ENCODE measurements at places on chromosomes 13 and 19.

GRCh38 chr19:8261347-8261746 is 46.8 kb downstream of the CD320 start:
- no peak for DNase-seq

DNA sequence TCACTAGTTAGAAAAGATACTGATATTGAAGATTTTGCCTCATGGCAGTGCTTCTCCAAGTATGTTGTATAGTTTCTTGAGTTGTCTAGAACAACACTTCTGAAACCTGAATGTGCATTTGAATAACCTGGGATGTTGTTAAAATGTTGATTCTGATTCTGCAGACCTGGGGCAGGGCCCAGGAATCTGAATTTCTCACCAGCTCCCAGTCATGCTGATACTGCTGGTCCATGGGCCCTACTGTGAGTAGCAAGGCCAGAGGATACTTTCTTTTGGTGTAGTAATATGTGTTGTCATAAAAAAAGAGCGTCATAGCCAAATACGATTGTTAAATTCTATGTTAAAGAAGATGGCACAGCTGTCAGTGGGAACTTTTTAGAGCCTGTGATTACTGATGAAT is 41.6 kb upstream of the C1QTNF9 start:
- no peak for DNase-seq

DNA sequence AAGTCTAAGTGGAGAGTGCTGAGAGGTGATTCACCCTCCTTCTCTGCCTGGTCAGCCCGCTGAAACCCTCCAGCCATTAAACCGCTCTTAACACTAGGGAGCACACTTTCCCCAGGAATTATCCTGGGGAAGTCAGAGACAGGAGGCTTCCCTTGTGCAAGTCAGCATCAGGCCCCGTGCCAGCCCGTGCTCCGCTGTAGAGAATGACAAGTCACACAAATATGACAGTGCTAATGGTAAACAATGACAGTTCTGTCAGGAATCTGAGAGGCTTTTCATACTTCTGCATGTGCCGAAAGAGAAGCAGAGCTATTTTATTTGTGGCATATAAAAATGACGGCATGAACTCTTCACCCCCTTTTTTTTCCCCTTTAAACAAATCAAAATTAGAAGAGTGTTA is 816.9 kb upstream of the SLC10A2 start:
- no peak for DNase-seq

- no peak for DNase-seq
Observed at GRCh38 chr19:39951686-39952085, 17.3 kb upstream of the FCGBP start.

DNA sequence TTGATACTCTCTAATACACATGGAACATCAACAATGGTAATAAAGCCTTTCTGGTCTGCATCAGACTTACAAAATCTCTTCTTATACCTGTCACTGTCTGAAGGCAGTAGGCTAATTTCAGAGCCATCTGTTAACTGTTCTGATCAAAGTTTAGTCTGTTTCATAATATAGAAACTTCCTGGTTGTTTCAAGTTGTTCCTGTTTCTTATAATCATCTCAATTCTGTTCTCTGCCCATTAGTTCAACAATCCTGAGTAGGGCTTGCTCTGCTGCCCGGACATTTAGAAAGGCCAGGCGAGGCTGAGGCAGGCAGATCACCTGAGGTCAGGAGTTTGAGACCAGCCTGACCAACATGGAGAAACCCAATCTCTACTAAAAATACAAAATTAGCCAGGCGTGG is 5.4 kb upstream of the ZSCAN5A start:
- no peak for DNase-seq

DNA sequence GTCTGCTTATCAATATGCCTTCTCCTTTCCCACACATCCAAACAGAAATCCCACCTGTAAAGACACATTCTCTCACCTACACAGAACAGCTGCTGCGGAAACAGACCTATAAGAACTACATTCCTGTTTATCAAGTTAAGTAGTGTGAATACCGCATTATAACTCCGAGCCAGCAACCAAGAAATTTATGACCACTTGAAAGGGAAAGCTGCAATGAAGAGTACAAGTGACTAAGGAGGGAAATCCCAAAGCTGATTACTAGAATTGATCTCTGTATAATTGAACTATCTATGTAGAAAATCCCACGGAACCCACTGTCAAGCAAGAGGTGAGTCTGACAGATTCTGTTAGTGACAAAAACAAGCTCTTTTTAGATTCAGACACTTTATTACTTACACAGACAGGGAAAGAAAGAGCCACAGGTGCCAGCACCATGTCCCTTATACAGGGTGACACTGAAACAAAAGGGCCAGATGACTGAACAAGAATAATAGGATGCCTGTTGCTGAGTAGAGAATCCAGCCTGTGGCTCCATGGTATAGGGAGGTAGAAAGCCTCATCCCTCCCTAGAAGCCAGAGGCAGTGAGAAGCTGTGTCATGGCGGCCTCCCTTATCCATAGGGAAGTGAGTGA is 1.6 kb upstream of the IGFL4 start:
- DNase-seq = no peak

- no peak for DNase-seq
Observed at GRCh38 chr19:10388957-10389356, 8.6 kb upstream of the TYK2 start.

- no peak for DNase-seq
Observed at GRCh38 chr13:113739527-113740285, 19.3 kb upstream of the TMEM255B start.

- DNase-seq = no peak
Observed at GRCh38 chr19:49890349-49891311, 6.1 kb downstream of the IL4I1 start.

GRCh38 chr13:42394361-42394708 is 122.4 kb downstream of the AKAP11 start:
- DNase-seq = no peak

DNA sequence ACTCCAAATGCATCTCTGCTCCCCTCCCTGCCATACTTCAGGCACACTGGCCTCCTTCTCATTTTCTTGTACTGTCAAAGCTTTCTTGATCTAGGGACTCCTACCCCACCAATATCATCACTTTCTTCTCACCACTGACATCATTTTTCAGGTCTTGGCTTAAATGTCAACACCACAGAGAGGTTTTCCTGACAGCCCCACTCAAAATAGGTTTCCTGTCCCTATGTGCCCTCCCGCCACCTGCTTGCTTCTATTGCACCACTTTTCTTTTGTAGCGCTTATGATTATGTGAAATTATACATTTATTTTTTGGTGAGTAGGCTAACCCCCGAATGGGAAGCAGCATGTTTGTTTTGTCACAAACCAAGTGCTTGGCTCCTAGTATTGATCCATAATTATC is 164.6 kb downstream of the NDFIP2 start:
- no peak for DNase-seq

- DNase-seq = no peak
Observed at GRCh38 chr13:82356667-82357410, 1525.4 kb downstream of the SLITRK1 start.

- peak; percentile 70 for DNase-seq
Observed at GRCh38 chr19:37334179-37335071, 36.5 kb upstream of the ZNF527 start.

GRCh38 chr19:12899891-12900518 is 9.0 kb downstream of the GCDH start:
- DNase-seq = peak; percentile 54

DNA sequence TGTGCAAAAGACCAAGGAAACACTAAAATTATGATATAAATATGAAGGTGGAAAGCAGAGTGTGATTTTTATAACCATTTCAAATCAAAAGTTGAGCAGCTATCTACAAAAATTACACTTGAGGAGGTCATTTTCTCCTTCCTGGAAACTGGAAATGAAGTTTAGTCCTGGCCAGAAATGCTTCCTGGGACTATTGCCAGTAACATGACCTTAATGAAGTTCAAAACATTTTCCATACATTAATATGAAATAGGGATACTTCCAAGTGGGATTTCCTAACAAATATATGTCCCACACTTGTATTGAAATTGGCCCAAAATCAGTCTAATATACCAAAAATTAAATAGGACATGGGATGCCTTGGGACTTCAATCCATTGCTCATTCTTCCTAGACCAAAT is 1556.8 kb upstream of the MIR17HG start:
- no peak for DNase-seq

GRCh38 chr19:14772467-14772866 is 5.9 kb downstream of the ADGRE2 start:
- DNase-seq = no peak

GRCh38 chr19:8357007-8357521 is 6.9 kb upstream of the ANGPTL4 start:
- DNase-seq = no peak

DNA sequence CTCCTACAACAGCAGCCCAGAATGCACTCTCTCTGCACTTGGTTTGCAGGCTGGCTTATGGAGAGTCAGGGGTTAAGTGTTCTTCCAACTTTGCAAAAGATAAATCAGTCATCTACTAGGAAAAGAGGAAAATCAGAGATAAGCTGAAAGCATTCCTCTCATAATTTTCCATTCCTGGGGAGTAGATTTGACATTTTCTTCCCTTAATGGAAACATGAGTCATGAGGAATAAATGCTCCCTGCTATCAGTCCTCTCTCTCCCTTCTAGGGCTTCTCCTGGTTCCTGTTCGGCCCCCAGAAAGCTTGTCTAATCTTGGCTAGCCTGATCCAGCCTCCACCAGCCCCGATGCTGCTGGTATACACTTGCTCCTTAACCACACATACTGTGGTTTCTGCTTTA is 28.4 kb upstream of the ENOX1 start:
- no peak for DNase-seq

DNA sequence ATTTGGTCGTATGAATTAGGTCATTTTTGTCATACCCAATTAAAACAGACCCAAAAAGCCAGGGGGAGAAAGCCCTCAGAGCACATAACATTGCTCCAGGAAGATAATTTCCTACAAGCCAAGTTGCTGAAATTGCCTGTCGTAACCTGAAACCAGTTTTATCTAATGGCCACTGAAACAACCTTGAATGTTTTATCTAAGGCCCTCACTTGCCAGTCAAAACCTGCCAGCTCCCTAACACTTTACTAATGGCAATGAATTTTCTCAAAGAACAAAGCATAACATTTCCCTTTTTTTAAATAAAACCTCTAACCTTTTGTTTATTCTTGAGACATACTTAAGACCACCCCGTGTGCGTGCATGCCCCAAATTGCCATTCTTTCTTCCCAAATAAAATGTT is 496.2 kb upstream of the KLHL1 start:
- DNase-seq = no peak

DNA sequence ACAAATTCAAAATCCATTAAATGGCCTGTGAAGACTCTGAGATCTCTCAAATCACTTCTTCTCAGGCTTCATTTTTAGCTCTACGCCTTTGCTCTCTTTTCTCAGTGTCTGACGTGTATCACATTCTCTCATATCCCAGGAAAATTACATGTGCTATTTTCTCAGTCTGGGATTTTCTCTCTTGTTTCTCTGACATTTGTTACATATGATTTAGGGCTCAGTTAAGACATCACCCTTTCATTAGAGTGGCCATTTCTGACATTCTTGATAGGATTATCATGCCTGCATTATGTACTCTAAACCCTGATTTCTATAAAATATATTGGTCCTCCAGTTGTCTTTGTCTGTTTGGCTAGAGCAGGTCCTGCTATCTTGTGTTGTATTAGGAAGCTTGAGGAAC is 136.6 kb downstream of the GPC5 start:
- no peak for DNase-seq

DNA sequence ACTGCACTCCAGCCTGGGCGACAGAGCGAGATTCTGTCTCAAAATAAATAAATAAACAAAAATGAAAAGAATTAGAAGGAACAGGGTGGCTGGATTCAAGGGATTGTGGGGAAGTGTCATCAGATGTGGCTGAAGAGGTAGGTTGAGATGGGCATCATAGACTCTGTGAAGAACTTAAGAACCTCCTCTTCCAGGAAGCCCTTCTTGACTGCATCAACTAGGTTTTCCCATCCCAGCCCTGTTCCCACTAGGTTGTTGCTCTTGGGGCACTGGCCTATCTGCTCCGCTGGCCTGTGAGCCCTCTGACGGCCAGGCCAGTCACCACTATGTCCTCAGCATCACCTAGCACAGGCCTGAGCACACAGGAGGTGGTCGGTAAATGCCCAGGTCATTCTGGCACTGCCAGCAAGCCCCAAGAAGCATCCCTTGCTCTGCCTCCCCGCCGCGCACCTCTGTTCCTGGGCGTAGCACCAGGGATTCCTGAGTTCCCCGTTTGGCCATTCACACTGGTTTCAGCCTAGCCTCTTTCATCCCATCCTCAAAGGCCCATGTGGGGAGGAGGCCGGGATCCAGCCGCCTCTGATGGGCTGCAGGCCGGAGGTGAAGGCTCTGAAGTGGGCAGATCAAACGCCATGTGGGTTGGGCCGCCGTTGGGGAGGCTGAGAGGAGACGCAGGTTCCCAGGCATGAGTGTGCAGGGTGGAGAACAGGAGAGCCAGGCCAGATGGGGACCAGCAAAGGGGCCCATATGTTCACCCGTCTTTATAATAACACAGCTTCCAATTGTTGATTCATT is 27.6 kb upstream of the SLC1A5 start:
- DNase-seq = no peak

DNA sequence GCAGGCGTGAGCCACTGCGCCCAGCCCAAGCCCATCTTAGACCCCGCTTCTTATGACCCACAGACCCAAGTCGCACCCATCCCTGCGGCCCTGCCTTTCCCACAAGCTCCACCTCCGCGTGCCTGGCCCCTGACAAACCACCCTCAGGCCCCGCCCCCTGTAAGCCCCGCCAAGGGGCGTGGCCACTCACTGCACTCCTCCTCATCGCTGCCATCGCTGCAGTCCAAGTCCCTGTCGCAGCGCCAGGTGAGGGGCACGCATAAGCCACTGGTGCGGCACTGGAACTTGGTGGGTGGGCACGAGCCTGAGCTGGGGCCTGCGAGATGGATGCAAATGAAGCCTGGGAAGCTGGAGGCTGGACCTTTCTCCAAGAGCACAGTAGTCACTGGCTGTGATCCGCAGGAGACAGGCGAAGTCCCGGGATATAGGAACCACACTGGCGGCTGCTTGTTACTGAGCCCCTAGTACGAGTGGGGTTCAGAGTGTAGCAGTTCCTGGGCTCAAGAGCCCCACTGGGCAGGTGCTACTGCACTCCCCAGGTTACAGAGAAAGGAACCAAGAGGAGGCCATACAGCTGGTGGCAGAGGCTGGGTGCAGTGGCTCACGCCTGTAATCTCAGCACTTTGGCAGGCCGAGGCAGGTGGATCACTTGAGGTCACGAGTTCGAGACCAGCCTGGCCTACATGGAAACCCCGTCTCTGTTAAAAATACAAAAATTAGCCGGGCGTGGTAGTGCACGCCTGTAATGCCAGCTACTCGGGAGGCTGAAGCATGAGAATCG is 3.1 kb downstream of the CD320 start:
- no peak for DNase-seq

GRCh38 chr13:67004511-67004910 is 225.6 kb downstream of the PCDH9 start:
- DNase-seq = no peak

DNA sequence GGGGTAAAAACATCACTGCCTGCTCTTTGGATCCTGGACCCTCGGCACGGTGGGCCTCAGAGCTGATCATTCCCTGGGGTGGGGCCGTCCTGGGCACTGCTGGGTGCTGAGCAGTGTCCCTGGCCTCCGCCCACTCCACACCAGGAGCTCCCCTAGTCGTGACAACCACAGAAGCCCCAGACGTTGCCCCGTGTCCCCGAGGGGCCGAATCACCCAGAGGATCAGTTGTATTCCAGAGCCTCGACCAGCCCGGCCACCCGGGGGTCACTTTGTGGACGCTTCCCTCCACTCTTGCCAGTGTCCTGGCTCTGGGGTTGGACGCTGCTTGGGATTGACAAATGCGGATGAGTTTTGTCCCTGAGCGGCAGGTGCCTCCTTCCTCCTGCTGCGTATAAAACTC is 10.2 kb downstream of the C2CD4C start:
- DNase-seq = no peak
